ENCODE measurements at places on chromosomes 3 and 15.
A peak's percentile ranks its signal among the peaks of the same experiment; 100 is the strongest.

- no peak for DNase-seq
These were observed 86.5 kb downstream of the TNIK start for GRCh38 chr3:171373711-171374110.

GRCh38 chr15:74438721-74439316 lies 5.1 kb upstream of the SEMA7A start:
- peak; percentile 28 for DNase-seq

- no peak for DNase-seq
These were observed 47.9 kb upstream of the DCLK3 start for GRCh38 chr3:36812240-36812639.

- no peak for DNase-seq
These were observed 431.1 kb downstream of the WDR72 start for GRCh38 chr15:53328341-53328740.

DNA sequence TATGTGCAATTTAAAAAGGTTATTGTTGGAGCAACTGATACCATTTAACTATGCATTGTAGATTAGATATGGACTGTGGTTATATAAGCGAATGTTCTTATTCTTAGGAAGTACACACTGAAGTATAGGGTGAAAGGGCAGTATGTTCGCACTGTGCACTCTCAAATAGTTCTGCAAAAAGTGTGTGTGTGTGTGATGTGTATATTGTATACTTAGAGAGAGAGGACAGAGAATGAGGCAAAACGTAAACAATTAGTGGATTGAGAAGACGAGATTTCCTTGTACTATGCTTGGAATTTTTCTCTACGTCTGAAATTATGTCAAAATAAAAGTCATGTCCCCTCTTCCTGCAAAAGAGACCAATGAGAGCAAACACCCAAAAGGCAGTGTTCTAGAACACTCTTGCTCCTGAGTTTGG lies 30.4 kb downstream of the LSM3 start:
- no peak for DNase-seq

DNA sequence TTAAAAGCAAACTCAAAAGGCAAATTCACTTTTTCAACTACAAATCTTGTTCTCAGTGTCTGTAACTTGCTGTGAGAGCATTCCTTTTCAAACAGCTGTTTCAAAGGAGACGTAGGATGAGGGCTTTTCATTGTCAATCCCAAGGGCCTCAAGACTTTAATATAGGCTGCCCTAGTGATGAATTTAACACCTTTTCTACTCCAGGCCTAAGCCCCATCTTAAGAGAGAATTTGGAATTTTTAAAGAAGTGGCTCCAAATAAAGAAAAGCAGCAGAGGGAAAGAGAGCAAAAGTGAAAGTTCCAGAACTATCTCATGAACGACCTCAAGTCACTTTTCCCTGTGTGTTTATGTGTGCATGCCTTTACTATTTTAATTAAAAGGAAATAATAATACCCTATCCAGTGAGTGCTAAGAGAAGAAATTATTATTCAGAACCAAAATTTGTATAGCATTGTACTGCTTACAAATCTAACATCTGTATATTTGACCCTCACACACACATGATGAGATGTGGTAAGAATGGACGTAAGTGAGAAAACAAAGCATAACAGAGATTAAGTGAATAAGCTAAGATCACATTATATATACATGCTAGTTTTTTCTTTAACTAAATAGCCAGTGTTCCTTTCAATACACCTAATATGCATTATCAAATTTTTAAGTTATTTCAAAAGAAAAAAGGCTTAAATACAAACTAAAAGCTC lies 196.4 kb downstream of the VGLL3 start:
- DNase-seq = no peak

- no peak for DNase-seq
These were observed 22.6 kb upstream of the GPD1L start for GRCh38 chr3:32083702-32084270.

- no peak for DNase-seq
These were observed 28.5 kb downstream of the SHC4 start for GRCh38 chr15:48935236-48935635.

GRCh38 chr3:197103766-197104165 lies 74.1 kb upstream of the MELTF start:
- DNase-seq = no peak

DNA sequence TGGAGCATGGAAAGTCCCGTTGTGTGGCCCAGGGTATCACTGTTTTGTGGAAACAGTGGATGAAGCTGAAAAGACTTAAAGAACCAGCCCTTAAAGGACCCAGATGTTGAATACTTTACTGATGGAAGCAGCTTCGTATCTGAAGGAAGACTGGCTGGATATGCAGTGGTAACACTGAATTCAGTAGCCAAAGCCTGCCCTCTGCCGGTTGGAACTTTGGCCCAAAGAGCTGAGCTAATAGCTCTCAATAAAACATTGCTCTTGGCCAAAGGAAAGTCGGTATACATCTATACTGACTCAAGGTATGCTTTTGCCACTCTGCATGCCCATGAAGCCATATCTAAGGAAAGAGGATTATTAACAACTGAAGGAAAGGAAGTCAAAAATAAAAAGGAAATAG lies 885.4 kb downstream of the PDCD6IP start:
- DNase-seq = peak; percentile 25

DNA sequence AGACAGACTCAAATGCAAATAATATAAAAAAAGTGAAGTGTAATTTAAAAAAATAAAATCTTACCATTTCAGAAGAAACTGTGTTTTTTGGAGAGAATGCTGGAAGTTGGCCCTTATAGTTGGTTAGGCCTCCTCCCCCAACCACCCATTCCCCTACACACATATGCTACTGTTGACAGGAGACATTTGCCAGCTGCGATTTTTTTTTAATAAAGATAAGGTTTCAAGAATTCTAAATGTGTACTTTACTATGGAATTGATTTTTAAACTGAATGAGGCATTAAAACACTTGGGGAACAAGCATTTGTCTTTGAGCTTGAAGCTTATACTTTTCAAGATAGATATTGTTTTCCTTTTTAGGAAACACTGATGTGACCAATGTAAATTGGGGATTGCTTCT lies 4.4 kb upstream of the SSR3 start:
- no peak for DNase-seq

DNA sequence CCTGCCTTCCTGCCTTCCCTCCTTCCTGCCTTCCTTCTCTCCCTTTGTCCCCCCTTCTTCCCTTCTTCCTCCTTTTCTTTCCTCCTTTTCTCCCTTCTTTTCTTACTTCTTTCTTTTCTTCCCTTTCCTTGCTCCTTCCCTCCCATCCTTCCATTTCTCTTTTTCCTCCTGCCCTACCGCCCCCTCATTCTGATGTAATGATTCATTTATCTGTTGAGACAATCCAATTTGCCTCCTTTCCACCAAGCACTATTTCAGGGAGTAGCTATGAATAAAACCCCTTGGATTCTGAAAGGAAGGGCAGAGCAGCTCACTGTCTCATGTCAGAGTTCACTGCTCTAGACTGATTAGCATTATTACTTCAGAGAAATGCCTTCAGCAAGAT lies 462.6 kb downstream of the PDCD6IP start:
- no peak for DNase-seq

DNA sequence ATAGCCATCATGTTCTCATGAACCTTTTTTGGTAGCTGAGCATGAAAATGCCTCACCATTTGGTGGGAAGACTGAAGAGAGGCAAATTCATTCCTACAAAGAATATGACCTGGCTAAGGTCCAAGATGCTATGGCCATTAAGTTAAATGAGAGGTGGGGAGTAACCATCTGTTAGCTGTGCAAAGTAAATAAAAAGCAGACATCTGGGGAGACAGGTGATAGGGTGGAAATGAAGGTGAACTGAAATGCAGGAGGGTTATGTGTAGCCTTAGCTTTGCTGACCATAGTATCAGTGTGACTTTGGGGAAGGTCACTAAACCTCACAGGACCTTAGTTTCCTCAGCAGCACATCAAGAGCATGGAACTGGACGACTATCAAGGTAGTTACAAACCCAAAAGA lies 111.0 kb upstream of the STRIT1 start:
- no peak for DNase-seq

DNA sequence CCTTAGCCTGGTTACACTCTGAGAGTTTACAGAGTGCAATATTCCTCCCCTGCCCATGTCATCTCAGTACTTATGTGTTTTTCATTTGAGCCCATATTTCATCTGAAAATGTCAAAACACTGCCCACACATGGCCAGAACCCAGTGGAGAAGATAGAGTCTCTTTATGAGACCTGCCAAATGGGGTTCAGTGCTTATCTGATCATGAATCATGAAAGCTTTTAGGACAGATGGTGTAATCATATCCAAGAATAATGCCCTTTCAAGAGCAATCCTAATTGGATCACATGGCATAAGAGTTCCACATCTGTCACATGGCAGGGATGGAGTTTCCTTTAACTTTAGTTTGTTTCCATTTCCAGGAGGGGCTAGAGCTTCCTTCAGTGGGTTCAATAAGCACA lies 77.2 kb upstream of the AGBL1 start:
- DNase-seq = no peak

DNA sequence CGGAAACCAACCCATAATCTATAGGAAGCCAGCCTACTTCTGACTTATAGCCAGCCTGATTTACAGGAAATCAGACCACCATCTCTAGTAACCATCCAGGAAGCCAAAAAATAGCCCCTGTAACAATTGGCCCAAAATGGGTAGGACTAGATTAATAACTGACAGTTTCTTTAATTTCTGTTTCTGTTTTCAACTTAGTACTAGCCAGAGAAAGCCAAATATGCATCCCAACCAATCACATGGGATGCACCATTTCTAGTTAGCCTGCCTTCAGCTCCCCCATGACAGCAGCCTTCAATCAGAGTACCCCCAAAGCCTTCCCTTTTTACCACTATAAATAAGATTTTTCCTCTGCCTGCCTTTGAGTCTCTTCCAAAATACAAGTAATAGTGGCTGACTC lies 239.1 kb upstream of the GADL1 start:
- no peak for DNase-seq

GRCh38 chr15:61092361-61093157 lies 136.5 kb downstream of the RORA start:
- DNase-seq = no peak

- no peak for DNase-seq
These were observed 295.4 kb upstream of the NR2F2 start for GRCh38 chr15:96035091-96035490.

- DNase-seq = peak; percentile 48
These were observed 901 bp downstream of the ALCAM start for GRCh38 chr3:105367406-105368213.

GRCh38 chr15:83928392-83928734 lies 274.4 kb downstream of the ADAMTSL3 start:
- DNase-seq = no peak

DNA sequence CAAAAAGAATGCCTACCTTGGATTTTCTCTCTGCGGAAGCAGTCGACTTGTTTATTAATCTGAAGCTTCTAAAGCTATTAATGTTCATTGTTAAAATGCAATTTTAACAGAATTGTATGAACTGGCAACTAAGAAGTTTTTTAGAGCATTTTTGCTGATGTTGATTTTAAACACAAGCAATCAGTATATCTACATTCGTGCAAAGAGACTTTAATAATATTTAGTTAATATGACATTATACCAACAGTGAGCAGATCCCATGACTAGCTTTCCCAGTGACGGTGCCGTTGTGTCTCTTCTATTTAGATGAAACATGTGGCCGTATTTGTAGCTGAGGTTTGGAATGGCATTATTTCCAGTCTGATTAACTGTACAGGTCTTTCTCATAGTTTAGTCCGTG lies 88.0 kb downstream of the PEX5L start:
- DNase-seq = no peak

DNA sequence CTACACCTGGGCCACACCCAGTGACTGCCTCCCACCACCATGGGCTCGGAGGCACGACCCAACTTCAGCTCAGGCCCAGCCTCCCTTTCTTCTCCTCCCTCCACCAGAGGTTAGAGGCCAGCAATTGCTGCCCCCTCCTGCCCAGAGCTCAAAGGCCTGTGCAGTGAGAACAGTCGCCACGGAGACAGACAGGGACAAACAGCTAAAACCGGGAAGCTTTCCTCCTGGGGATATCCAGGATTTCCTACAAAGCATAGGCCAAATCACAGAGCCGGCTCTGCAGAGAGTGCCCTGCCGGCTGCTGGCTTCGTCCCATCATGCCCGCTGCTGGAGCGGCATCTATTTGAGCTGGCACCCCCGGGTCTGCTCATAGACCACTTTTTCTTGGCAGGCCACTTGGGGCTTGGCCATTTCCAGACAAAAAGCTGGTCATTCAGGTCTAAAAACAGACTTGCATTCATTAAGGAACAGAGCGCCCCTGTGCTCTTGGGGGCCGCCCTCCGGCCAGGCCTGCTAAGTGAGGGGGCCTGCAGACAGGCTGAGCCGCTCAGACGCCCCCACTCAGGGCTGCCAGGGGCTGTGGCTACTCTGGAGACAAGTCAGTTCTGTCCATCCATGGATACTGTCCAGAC lies 17.5 kb downstream of the GRAMD2A start:
- no peak for DNase-seq

GRCh38 chr3:47533996-47534454 lies 20.5 kb upstream of the ELP6 start:
- no peak for DNase-seq

GRCh38 chr15:55743729-55744655 lies 1.0 kb upstream of the PRTG start:
- no peak for DNase-seq

All from NCI-H1092 (cell line).